Kidney tubule cell (primary cell): ENCODE measurements at places on chromosomes 7 and 10.

GRCh38 chr10:69068549-69068948 lies 19.4 kb upstream of the SRGN start:
- no peak for DNase-seq

DNA sequence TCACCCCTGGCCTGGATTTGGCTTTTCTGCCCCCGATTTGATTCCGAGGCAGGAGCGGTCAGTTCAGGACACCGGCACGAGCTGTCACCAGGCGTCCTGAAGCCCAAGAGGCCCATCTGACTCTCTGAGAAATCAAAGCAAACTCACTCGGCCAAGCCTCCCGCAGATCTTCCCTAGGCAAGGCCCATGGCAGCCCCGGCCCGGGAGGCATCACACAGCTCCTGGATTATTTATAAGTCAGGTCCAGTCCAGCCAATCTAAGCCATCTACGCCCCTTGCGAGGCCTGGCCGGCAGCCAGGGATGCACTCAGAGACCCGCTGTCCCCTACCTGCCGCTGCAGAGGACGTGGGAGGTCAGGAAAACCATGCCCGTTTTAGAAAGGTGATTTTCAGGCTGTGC lies 87.3 kb upstream of the DIP2C start:
- no peak for DNase-seq

GRCh38 chr10:50605951-50606270 lies 17.8 kb downstream of the SGMS1 start:
- DNase-seq, result no peak

GRCh38 chr7:139426258-139427028 lies 57.0 kb downstream of the KLRG2 start:
- no peak for DNase-seq

- DNase-seq, result no peak
Measured at GRCh38 chr10:9911488-9911887, 1106.2 kb upstream of the CELF2 start.

DNA sequence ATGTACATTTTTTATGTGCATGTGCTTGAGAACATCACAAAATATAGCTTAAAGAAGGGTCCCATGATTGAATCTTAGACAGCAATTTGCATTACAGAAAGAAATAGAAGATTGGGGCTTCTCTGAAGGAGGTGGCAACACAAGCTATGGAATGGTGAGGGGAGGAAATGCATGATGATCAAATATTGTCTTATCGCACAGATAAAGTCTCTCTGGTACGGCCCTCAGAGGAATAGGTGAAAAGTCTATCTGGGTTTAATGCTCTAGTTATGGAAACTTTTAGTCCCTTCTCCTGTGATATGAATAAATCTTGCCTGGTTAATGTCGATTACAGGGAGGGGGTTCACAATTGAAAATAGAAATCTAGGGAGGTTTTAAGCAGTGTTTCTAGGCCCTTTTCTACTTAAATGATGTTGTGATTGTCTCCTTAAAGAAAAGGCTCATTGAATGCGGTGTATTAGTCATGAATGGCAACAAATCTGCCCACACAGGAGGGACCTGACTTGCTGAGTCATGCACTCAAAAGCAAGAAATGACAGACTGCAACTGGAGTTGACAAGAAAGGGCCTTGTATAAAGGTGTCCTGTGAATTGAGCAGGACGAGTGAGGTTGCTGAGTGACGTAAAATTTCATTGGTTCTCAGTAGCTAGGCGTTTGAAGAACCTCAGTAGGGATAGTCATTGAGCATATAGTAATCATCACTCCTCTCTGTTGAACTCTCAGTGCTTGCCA lies 133.4 kb upstream of the CSTF2T start:
- peak; percentile 80 for DNase-seq

DNA sequence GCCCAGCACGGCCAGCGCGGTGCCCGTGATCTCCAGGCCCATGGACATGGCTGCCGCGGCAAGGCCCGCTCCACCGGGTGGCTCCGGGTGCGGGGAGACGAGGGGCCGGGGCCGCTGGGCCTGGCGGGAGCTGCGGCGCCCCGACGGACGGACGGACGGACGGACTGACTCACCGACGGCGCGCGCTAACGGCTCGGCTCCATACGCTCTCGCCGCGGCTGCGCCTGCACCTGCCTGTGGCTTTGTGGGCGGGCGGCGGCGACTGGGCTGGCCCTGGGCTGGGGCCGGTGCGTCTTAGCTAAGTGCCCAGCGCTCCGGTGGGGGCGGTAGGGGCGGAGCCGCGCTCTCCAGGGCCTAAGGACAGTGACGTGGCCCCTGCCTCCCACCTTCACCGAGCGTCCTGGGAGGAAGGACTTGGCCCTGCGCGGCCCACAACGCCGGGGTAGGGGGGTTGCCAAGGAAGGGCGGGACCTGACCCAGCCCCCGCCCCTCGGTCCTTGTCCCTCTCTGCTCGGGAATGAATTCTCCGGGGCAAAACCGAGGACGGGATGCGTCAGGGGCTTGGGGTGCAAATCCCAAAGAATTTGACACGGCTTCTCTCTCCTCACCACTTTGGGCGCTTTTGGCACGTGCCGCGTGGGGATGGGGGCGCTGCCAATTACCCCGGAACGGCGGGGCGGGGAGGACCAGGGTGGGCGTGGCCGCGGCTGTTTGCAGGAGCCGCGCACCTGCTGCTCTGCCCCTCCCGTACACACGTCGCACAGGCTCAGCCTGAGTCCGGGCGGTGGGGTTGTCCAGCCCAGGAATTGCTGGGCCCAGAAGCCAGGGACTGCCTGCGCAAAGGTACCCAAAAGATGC lies at the start of gene CLDN3:
Gene CLDN3 (minus strand): TSS at position 269 of the 858 bp plus-strand sequence. CDS start 221 bp downstream, at position 48.
- DNase-seq, result peak; percentile 96

- peak; percentile 80 for DNase-seq
Measured at GRCh38 chr10:93199191-93199751, 125.6 kb downstream of the CYP26A1 start.

DNA sequence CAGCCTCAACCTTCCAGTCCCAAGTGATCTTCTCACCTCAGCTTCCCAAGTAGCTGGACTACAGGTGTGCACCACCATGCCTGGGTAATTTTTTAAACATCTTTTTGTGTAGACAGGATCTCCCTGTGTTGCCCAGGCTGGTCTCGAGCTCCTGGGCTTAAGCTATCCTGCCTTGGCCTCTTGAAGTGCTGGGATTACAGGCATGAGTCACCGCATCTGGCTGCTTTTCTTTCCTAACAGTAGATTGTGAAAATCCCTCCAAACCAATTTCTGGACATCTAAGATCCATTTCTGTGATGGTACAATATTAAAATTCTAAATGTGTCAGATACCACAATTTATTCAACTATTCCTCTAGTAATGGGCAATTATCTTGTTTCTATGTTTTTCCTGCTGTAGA lies 38.7 kb downstream of the RAB18 start:
- DNase-seq, result peak; percentile 6

DNA sequence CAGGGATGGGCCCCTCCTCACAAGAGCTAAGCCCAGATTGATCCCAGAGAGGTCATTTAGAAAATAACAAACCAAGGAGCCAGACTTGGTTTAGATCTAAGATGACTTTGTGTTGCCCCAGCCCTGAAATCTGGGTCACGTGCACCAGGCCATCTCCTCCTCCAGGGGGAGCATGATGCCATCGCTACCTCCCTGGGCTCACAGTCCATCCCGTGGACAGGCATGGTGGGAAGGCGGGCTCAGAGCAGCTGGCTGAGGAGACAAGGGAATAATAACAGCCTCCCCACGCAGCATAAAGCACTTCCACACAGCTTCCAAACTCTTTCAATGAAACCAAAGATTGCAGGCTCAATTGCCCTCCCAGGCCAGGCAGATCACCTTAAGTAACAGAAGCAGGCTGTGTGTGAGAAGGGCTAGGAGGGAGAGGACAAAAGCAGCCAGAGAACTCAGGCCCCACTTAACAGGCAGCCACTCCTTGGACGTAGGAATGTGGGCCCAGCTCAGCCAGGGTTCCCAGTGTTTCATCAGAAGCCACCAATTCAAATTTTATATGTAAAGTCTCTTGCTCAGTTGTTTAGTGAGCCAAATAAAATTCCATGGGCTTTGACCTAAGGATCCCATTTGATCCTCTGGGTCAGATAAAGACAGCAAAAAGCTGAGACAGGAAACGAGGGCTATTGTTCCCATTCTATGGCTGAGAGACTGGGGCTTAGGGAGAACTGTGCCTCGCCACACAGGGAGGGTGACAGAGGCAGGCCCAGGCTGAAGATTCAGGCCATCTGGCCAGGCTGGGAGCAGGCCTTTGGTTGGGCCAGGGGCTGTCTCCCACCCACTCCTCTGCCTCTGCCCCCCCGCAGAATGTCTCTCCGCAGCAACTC lies 100.2 kb downstream of the COL13A1 start:
- DNase-seq, result peak; percentile 49

- peak; percentile 76 for DNase-seq
Measured at GRCh38 chr7:66409493-66409892, 204.4 kb downstream of the TPST1 start.

DNA sequence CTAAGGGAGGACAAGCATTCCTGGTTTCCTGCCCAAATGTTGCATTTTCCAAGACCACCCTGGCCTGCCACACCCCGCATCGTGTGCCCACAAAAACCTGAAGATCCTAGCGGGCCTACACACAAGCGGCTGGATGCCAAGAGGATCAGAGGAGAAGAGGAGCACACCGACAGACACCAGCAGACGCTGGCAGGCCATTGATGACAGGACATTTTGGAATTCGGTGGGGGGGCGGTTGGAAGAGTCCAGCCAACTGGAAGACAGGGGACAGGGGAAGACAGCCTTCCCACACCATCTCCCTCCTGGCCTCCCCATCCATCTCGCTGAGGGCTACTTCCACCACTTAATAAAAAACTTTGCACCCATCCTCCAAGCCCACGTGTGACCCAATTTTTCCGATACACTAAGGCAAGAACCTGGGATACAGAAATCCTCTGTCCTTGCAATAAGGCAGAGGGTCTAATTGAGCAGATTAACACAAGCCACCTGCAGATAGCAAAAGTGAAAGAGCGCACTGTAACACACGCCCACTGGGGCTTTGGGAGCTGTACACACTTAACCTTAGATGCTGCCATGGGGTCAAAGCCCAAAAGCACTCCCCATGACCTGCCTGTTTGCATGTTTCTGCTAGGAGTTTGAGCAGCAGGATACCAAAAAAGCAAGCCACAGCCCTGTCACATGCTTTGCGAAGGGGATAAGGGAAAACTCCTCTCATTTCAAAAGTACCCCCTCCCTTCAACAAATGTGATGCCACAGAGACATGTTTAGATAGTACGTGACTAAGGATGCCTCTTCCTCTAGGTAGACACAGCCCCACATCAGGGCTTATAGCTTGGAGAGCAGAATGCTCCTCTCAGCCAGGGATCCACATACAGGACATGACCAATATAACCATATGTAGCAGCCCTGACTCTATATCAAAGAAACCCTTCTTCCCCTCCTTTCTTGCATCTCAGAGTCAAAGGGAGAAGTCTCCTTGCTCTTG lies 13.4 kb upstream of the SMNDC1 start:
- DNase-seq, result no peak

DNA sequence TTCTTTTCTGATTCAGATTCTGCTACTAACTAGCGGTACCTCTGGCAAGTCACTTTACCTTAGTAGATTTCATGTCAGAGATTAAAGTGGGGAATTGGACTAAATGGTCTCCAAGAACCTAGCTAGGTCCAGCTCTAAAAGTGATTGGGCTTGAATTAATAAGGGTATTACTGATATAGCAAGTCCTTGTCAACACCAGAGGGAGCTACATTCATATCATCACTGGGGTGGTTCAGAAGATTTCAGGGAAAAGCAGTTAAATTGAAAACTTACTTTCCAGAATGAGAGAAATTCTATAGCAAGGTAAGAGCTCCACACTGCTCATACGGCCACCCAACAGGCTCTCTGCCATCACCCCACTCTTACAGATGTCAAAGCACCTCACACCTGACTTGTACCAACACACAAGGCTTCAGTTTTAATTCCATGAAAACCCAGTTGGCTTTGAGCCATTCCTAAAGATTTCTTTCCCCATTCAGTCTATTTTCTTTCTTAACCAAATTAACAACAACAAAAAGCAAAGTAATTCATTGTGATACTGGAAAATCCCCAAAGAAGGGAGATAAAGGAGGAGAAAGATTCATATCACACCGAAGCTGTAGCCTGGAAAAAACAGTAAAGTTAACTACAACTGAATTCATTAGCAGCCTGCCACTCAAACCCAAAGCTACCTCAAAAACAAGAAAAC lies 38.0 kb upstream of the SPOCK2 start:
- peak; percentile 33 for DNase-seq

GRCh38 chr7:109094-109493 lies 83.3 kb upstream of the FAM20C start:
- DNase-seq, result no peak

DNA sequence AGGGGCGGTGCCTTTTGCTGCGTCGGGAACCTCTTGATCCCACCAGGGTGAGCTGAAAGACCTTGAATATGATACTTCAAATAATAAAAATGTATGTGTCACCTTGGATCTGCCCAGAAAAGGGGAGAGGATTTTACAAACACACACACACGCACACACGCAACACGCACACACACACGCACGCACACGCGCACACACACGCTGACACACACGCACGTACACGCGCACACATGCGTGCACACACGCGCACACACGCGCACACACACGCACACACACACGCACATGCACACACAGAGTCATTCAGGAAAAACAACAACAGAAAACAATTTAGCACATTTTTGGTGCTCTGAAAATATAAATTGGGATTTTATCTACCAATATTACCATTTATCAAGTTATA lies 379.5 kb downstream of the PAXIP1 start:
- DNase-seq, result no peak

- DNase-seq, result no peak
Measured at GRCh38 chr10:124416733-124417132, 2.0 kb downstream of the OAT start.

GRCh38 chr10:113160641-113161040 lies 210.6 kb downstream of the TCF7L2 start:
- DNase-seq, result no peak

DNA sequence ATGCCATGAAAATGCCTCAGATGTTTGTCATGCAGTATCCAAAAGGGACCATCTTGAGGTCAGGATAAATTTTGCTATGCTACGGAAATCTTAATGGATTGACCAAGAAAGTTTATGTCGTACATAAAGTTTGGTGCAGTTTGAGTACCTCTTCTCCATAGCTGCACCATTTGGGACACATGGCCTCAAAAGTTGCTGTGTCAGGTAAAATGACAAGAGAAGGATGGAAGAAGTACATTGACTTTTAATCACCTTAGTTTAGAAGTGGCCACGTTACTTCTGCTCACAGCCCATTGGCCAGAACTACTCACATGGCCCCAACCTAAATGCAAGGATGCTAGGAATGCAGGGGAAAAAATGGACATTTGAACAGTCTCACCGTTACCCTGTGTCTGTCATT lies 107.4 kb upstream of the NAMPT start:
- no peak for DNase-seq

GRCh38 chr7:5701085-5701914 lies 80.2 kb downstream of the RNF216 start:
- DNase-seq, result peak; percentile 71

GRCh38 chr10:74544106-74544505 lies 282.3 kb upstream of the KAT6B start:
- DNase-seq, result peak; percentile 53
